NCI-H187 (cell line): ENCODE measurements at places on chromosomes 12 and 14.

GRCh38 chr14:24518851-24519250, 10.8 kb upstream of the CMA1 start:
- no peak for DNase-seq

DNA sequence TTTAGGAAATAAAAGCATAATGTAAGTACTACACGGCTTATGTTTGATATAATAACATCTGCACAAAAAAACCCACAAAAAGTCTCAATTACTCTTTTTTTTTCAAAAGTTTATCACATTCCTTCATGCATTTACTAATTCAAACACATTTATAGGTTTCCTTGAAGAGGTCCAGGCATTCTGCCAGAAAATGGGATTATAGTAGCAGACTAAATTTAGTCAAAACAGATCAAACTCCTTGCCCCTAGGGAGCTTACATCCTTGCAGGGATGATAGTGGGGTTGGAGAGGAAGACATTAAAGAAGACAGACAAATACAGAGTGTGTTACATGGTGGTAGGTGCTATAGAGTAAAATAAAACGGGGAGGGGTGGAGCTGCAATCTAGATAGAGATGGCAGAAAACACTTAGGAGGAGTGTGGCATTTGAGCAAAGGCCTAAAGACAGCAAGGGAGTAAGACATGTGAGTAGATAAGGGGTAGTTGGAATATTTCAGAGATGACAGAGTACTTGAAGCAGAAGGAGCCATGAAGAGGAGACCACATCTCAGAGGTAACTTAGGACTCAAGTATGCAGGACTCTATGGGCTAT, 266.9 kb downstream of the PPFIA2 start:
- DNase-seq: no peak

- no peak for DNase-seq
Observed at GRCh38 chr12:55722948-55723347, 2.8 kb downstream of the RDH5 start.

- DNase-seq: no peak
Observed at GRCh38 chr14:99755629-99756603, 37.3 kb upstream of the EML1 start.

DNA sequence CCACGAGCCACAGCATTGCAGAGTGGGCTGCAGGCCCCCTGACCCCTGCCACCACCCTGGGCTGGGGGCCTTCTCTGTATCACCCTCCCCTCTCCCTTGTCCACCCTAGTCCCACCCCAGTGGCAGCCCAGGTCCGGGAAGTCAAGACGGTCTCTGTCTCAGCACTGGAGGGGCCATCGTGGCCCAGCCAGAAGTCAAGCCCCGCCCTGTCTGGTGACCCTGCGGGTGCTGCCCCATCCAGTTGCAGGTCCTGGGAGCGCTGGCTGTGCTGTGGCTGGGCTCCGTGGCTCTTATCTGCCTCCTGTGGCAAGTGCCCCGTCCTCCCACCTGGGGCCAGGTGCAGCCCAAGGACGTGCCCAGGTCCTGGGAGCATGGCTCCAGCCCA, 2.7 kb downstream of the PLD4 start:
- no peak for DNase-seq

- no peak for DNase-seq
Observed at GRCh38 chr14:104700225-104700651, 10.8 kb downstream of the INF2 start.

DNA sequence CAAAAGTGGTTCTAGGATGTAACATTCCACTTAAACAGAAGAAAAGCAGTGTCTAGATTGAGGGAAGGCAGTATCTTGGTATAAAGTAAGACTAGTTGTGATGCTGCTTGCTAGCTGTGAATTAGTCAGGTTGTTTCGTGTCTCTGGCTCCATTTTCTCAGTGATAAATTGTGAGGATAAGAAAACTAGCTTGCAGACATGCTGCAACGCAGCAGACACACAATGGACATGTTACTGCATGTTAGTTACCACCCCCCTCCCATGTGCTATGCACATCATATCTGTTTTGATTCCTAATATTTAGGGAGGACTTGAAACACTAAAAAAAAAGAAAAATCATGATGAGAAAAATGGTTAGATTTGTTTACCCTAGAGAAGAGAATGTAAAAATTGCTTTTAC, 2.9 kb downstream of the CCNK start:
- DNase-seq: no peak

DNA sequence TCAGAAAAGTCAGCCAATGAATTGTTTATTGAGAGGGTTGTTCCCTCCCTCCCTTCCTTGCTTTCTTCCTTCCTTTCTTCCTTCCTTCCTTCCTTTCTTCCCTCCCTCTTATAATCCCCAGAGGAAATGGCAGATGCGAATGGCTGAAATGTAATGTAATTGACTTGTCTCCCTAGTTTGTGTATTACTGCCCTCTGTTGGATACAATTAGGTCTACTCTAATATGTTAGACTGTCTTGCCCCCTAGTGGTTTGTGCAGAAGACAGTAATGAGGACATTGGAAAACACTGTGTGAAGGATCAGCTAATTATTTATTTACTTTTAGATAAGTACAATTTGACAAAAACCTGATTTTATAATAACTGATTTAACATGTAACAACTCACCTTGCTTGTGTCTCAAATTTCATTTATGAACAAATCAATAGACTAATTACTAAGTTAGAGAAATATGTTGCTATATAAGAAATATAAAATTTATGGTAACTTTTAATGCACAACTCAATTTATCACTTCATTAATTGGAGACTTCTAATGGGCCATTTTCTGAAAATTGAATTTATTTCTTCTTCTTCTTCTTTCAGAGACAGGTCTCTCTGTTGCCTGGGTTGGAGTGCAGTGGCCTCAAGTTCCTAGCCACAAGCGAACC, 229.8 kb upstream of the LRIG3 start:
- peak; percentile 19 for DNase-seq

GRCh38 chr14:68124050-68124449, 304.5 kb downstream of the RAD51B start:
- DNase-seq: no peak

DNA sequence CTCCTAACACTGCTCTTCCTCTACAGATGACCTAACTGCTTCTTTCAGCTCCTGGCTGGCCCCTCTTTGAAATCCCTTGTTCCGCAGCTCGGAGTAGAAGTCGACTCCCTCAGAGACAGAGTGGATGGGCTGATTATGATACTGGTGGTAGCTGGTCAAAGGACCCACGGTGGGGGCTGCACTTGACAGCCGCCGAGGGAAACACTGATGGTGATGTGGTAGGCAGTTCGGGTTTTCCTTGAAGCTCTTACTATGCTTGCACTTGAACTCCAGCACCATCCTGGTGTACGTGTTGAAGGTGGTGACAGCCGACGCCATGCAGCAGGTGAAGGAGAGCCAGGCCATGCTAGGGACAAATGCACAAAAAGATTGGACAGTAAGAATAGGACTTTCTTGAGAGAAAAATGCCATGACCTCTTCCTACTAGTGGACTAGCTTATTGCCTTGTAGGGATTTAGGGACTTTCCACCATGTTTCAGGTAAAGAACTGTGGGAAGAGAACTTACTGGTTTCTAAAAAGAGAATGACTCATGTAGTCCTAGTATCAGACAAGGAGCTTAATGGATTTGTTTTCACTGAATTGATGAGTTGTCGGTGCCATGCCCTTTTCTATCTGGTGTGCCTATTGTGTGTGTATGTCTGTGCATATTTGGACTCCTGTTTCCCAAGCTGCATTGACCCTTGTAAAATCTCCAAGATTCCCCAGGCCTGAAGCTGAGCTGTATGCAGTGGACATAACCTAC, 18.4 kb downstream of the GSG1 start:
- DNase-seq: no peak

- peak; percentile 65 for DNase-seq
Observed at GRCh38 chr14:103606963-103607668, 21.9 kb upstream of the KLC1 start.

GRCh38 chr12:79665212-79665887, 25.4 kb downstream of the PAWR start:
- no peak for DNase-seq

DNA sequence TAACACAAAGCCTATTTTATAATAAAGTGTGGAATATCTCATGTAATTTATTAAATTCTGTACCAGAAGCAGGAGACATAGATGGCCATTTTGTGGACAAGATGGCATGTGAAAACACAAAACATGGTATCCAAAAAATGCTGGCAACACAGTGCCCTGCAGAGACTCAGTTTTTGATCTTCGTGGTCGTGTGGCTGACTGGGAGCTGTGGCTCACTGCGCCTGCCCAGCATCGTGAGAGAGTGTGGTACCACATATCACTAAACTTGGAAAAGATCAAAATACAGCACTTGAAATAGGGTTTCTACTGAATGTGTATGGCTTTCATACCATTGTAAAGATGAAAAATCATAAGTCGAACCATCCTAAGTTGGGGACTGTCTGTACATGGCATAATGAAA, 43.0 kb upstream of the MANSC4 start:
- DNase-seq: no peak

- DNase-seq: no peak
Observed at GRCh38 chr12:123094349-123095077, 56.4 kb downstream of the PITPNM2 start.

- no peak for DNase-seq
Observed at GRCh38 chr12:87329076-87329863, 699.9 kb downstream of the C12orf50 start.

DNA sequence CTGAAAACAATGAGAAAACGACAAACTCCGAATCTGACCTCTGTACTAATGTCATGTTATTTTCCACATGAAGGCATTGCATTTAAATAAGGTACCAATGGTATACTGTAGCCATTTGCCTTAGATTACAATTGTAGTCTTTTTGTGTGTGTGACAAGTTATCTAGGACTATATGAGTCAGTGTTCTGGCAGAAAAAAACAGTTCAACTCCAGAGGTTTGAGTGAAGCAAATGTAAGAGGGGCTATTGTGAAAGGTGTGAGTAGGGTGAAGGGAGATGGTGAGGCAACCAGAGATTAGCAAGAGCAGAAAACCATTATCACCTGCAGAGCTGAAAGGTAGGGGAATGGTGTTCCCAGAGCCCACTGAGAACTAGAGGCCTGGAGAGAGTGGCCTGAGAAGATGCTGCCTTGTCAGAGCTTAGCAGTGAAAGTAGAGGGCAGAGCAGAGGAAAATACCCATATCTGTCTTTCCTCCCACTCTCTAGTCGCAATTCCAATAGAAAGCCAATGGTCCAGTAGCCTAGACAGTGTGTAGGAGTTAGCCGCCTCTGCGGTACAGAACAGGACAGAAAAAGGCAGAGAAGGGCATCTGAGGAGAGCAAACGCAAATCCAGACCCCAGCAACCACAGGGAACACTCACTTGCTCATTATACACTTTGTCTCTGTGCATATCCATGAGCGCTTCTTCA, 112.2 kb downstream of the DYRK2 start:
- DNase-seq: no peak

GRCh38 chr12:39006286-39006685, 100.9 kb upstream of the CPNE8 start:
- no peak for DNase-seq

DNA sequence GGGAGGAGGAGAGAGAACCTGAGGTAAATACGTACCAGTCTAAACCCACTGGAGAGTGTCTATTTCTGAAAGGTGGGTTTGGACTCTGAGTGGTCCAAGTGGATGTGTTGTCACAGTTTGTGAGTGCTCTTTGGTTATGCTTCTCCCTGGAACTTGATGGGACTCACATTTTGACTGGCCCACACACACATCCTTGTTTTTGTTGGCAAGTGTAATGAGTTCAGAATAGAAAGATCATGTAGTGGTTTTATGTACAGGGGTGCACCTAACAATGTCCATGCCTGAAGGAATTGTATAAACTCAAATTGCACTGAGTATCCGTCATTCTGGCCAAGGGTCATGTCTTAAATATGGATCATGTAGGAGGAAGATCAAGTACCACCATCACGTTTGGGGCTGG, 4.8 kb downstream of the PPFIBP1 start:
- no peak for DNase-seq

DNA sequence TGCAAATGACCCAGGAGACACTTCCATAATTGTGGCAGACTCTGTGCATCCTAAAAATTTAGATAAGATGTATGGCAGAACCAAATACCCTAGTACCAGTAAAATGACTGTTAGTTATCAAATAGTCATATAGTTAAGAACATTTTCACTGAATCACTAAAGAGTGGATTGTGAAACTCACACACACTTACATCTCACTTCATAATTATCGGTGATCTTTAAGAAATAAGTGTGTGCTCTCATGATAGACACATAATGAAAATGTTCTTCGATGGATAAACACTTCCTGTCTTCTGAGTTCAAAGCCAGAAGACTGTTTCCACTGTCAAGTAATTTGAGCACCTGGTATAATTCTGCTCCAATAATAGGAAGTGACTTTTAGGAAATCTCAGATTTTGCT, 19.1 kb upstream of the KLRB1 start:
- no peak for DNase-seq

- DNase-seq: no peak
Observed at GRCh38 chr14:20001863-20002262, at the start of gene OR4Q2. Gene OR4Q2, plus strand, starts transcription at chr14:20002163.

DNA sequence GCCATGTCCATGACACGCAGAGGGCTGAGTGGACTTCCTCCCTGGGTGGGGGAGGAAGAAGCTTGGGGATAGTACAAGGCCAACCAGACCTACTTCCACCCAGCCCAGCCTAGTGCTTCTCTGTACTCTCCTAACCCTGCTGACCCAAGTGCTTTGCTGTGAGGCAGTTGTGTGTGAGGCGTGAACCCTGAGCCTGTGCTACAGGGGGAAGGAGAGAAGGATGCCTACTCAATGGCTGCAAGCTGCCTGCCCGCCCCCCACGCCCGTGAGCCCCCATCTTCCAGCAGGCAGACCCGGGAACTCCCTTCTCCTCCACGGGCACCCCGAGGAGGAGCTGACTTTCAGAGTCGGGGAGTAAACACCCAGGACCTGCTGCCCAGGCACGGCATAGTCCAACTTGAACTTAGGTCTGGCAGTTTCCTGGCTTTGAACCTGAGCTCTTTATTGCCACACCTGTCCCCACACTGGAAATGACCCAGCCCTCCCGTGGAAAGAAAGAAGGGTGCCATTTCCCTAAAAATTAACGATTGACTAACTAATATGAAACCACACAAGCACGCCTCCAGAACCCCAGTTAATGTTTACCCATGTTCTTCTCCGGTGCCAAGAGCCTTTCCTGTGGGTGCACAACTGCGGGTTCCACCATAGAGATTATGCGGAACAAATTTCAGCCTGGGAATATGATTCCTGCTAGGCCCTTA, 10.8 kb downstream of the ALDH2 start:
- no peak for DNase-seq

DNA sequence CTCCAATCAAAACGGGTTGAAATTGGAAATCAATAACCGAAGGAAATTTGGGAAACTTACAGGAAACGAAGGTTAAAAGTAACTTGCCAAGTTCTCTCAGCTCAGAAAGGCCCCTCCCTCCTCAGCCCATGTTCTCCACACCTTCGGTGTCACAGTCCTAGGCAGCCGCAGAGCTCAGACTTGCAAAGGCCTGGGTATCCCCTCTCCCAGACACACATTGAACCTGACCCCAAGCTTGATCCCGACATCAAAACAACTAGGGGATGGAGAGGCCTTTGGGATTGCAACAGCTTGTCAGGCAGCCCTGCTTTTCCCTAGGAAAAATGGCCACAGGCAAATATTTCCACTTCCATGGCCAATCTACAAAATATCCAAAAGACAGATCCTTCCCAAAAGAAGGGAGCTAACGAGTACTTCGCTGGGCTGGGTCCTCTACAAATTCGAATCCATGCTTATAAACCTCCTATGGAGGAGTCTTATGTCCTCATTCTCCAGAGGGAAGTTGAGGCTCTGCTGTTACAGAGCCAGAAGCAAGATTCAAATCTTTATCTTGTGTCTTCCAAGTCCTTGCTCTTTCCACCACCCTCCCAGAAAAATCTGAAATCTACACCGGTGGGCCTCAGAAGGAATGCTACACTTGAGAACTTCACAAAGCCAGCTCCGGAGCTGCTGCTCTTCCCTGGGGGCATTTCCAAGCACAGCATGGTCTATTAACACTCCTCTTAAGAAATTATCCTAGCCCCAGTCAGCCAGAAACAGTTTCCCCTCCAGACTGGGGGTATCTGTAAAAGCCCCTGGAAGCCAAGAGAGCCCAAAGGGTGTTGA, 35.7 kb upstream of the PNMA1 start:
- no peak for DNase-seq
